ENCODE measurements at places on chromosomes 12 and 14.
A peak's percentile ranks its signal among the peaks of the same experiment; 100 is the strongest.

- DNase-seq, result no peak
Measured at GRCh38 chr14:77086017-77086727, 11.9 kb upstream of the CIPC start.

GRCh38 chr14:37179896-37180502, 7.6 kb upstream of the SLC25A21 start:
- DNase-seq, result no peak

DNA sequence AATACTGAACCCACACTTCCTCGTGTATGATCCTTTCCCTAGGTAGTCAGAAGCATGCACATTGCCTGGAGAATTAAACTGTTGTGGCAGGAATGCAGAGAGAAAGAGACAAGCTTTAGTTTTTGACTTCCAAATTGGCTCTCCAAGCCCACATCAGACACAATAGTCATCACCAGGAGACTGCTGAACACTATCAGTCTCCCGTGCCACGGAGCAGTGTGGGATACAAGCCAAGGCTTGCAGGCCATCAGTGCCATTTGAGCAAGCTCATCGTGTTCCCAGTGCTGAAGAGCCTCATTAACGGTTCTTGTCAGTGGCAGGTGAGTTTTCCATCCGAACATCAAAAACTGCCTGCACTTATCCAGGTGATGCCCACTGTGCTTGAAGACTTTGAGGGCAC, 410.8 kb downstream of the NAV3 start:
- no peak for DNase-seq

- no peak for DNase-seq
Measured at GRCh38 chr12:117576053-117576452, 214.6 kb upstream of the NOS1 start.

- DNase-seq, result no peak
Measured at GRCh38 chr14:23559010-23559925, 3.2 kb downstream of the THTPA start.

DNA sequence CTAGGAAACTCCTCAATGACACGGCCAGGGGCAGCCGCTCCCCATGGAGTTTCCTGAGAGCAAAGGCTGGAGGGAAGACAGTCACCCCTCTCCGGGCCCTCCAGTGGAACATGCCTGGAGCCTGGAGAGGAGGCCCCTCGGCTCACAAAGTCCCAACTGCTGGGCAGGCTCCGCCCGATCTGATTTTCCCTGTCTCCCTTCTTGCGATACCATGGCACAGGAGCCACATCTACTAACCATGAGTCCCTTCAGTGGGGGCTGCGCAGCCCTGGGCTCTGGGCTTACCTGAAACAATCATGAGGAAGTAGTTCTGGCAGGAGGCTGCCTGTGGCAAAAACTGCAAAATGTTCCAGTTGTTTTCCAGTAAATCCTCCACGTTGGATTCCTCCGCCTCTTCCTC, 15.3 kb downstream of the P2RX2 start:
- no peak for DNase-seq

- DNase-seq, result peak; percentile 28
Measured at GRCh38 chr12:32051511-32052211, 55.0 kb upstream of the BICD1 start.
